A673 (cell line): ENCODE measurements at places on chromosomes 2 and 18.

DNA sequence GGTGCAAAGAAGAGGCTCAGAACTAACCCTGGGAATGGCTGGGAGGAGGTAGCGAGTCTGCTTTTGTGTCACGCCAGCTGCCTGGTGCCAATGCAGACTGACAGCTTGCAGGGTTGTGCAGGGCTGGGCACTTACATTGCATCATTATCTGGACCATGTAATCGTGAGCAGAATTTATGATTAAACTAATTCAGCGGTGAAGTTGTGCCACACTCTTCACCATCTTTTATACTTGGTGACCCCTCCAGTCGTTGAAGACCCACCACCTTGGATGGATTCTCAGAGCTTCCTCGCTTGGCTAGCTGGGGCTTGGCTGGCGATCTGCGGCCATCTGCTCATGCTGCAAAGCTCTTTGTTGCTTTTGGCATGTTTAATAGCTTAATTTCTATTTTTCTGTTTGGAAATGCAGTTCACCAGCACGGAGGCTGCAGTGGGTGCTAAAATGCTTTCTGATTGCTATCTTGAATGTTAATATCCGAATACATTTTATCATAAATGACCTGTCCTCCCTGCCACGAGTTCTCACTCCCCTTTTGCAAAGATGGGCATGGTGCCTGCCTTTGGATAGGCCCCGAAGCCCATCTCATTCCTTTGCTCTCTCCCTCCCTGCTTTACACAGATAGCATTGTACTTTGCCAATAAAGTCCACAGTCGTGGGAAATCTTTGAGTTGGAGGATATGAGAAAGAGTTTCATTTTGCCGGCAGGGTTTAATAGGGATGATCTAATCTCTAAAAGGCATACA lies 188.2 kb downstream of the PRKCE start:
- no peak for DNase-seq

DNA sequence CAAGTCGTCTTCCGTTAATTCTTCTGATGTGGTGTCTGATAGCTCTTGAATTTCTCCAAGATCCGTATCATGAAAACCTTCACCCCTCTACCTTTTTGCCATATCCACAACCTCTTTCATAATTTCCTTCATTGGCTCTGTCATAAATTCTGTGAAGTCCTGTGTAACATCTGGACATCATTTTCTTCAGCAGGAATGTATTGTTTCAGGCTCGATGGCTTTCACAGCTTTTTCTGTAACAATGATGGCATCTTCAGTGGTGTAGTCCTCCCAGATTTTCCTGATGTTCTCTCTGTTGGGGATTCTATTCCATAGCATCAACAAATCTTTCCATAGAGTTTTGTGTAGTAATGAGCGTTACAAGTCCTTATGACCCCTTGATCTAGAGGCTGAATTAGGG lies 114.2 kb upstream of the EML6 start:
- no peak for DNase-seq

GRCh38 chr18:37611614-37612279 lies 46.1 kb upstream of the CELF4 start:
- DNase-seq = no peak

DNA sequence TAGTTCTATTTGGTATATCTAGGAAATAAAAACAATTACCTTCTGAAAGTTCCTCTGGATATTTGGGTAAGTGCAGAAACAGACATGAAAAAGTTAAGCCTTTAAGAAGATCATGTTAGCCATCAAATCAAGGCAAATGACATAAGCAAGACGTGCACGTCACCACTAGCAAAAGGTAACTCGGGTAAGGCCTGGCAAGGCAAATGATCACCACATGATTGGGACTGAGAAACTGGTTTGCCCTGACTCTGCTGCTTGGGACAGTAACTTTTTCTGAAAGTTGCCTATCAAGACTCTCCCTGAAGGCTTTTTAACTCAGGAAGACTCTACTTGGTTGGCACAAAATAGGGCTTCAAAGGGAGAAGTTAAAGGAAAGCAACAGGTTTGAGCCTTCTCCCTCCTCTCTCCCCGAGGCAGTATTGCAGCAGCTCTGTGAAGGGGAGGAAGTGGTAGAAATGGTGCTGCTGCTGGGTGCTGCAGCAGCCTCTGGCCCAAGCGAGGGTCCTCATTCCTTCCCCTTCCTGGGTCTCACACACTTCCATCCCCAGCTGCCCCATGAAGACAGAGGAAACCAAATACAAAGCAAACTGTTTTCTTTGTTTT lies 17.1 kb upstream of the TMEM237 start:
- no peak for DNase-seq

GRCh38 chr2:157245846-157246764 lies 11.4 kb upstream of the GALNT5 start:
- DNase-seq = peak; percentile 10

GRCh38 chr2:157107460-157107859 lies 150.0 kb upstream of the GALNT5 start:
- DNase-seq = no peak

DNA sequence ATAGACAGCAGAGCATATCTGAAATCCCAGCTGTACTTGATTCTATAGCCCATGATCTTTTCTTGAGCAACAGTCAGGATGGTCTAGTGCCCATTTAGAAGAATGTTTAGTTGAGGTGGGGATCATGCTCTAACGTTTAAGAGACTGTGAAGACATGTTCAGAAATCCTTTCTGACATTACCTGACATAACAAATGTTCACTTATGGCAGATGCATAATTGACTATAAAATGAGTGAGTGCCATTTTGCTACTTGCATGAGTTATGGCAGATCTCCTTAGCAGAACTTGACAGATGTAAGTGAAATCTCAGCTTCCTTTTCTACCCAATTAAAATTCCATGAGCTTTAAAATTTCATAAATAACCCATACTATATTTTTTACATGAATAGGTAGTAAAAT lies 209.5 kb upstream of the MMADHC start:
- no peak for DNase-seq

DNA sequence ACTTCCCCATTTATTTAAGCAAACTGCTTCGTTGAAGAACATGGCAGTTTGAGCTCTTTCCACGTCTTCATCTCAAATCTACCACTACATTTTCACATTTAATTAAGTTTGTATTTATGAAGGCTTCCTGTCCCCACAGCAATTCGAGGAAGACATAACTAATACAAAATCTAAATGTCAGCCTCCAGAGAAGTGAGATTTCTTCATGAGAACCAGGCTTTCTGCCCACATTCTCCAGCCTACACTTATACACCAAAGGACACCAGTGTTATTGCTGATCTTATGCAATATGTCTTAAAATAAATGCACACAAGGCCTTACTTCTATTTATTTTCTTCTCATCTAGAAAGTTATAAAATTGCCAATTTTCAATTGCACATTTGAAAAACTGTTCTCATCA lies 1209.3 kb upstream of the FAM98A start:
- DNase-seq = no peak

- no peak for DNase-seq
Measured at GRCh38 chr2:7813541-7814292, 868.1 kb upstream of the ID2 start.

- peak; percentile 84 for DNase-seq
Measured at GRCh38 chr2:85246348-85246747, 81.4 kb downstream of the TGOLN2 start.

DNA sequence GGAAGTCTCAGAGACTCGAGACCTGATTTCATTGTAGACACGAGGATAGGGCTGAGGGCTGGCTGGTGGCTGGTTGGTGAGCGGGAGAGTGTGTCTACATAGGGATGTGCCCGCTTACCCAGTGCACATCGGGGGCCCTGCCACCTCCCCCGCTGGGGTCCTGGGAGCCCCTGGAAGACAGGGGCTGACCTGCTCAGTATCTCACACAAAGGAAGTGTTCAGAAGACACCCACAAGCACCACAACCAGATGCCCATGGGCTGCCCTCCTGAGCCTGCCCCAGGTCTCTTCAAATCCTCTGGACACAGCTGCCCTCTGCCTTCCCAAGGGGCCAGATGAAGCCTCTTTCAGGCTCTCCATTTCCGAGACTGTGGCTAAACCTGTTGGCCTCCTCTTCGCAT lies 43.1 kb downstream of the MYCN start:
- no peak for DNase-seq
